ENCODE measurements at places on chromosomes 1 and 21.

GRCh38 chr21:41196993-41197392 is 29.0 kb downstream of the BACE2 start:
- DNase-seq: no peak

DNA sequence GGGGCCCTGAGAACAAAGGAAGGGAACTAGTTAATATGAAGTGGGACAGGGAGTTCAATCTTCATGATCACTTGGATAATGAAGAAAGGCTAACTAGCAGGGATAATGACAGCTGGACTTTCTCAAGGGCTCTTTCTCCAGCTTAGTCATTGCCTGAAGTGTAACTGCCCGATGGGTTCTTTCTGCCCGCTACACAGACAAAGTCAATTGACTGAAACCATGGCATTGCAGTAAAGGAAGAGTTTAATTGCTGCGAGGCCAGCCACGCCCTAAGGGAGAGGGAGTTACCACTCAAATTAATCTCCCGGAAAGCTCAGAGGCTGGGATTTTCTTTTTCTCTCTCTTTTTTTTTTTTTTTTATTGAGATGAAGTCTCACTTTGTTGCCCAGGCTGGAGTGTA is 16.6 kb upstream of the SLC2A5 start:
- DNase-seq: no peak

DNA sequence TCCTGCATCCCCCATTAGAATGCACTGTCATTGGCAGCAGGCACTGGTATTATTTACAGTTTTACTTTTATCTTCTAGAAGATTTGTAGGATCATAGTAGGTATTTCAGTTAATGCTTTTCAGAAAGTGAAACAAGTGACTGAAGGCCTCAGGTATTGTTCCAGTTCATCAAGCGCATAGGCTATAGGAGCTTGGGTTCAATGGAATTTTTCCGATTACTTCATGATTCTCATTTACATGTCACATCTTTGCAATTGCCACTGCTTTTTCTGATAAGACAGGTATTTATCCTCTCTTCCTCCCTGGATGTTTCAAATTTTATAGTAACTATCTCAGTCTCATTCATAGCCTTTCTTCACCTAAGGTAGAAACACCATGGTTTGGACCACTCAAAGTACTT is 161.3 kb downstream of the NTPCR start:
- DNase-seq: no peak

GRCh38 chr1:46687921-46688509 is 16.4 kb downstream of the TEX38 start:
- DNase-seq: no peak

GRCh38 chr1:219155135-219155534 is 18.5 kb upstream of the LYPLAL1 start:
- no peak for DNase-seq

DNA sequence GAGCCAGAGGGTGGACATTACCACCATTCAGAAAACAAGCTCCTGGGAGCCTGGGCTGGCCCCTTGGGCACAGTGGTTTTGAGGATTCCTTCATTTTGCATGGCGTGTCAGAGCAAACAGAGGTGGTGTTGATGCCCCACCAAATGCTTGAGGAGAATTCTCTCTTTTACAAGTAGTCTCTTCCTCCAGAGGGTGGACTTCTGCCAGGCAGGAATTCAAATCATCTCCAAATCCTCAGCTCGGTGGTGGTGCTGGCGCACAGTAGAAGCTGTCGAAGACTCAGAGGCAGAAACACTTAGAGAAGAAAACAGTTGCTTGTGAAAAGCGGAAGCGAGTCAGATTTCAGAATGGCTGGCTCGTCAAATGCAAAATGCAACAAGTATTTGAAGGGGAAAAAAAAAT is 3.4 kb upstream of the CHI3L1 start:
- no peak for DNase-seq

- DNase-seq: no peak
Observed at GRCh38 chr1:195973311-195973904, 634.8 kb downstream of the KCNT2 start.

- no peak for DNase-seq
Observed at GRCh38 chr1:228691926-228692325, 43.4 kb upstream of the RHOU start.

GRCh38 chr1:20184997-20185833 is 681 bp upstream of the UBXN10 start:
- DNase-seq: peak; percentile 32

DNA sequence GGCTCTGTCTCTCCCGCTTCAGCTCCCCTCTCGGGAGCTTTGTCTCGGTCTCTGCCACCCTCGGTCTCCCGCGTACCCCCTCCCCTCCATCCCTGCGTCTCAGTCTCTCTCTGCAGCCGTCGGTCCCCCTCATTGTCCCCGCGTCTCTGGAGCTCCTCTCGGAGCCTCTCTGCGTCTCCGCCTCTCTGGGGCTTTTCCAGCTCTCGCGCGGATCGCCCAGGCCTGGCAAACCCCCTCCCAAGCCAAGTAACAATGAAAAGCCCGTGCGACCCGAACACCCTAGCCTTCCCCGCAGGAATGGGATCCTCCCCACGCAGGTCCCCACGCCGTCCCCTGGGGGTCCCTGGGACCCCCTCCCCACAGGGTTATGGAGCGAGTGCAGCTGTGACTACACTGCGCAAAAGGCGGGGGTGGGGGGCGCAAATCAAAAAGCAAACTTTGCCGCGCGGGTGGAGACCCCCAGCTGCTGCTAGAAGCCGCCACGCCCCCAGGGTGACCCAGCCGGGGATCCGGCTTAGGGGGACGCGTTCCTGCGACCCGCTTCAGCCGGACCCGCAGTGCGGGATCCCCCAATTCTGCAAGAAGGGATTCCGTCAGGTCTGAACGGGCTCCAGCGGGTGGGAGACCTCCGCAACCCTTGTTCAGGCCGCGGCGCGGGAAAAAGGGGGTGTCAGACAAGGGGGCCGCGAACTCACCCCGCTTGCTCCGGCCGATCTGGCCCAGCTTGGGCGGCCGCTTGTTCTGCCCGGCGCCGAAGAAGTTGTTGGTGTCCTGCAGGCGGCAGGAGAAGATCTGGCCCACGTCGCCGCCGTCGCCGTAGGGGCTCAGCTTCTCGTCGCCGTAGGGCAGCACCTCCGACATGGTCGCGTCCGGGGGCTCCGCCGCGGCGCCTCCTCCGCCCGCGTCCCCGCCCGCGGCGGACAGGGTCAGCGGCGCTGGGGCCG is 1.2 kb downstream of the CAMK2N1 start:
- no peak for DNase-seq

DNA sequence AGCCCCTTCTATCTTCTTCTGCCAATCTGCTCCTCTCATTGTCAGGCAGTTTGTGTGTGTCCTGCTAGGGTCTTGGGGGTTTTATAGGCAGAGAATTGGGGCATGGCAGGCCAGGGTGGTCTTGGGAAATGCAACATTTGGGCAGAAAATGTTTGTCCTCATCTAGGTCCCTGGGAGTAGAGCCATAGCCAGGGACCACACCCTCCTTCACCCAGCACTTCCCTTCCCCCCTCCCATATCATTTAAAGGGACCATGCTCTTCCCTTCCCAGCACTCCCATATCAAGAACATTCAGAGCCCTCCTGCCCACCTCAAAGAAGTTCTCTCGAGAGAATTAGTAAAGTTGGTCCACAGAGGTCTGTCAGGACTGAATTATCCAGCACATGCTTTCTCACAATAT is 41.7 kb downstream of the ZNF697 start:
- DNase-seq: no peak

DNA sequence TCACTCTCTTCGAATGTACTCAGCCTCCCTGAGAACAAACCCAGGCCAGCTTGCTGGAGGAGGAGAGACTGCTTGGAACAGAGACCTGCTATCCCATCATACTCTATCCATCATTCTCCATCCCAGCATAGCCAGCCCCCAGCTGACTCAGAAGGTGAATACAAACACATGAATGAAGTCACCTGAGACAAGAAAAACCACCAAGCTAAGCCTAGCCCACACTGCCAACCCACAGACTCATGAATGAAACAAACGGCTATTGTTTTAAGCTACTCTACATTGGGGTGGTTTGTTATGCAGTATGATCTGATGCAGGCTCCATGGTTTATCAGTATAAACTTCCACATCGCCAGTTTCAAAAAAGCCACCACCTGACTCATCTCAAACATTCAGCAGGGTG is 395.6 kb downstream of the SETD4 start:
- DNase-seq: no peak

GRCh38 chr1:32782086-32782485 is 35.1 kb downstream of the YARS1 start:
- no peak for DNase-seq

DNA sequence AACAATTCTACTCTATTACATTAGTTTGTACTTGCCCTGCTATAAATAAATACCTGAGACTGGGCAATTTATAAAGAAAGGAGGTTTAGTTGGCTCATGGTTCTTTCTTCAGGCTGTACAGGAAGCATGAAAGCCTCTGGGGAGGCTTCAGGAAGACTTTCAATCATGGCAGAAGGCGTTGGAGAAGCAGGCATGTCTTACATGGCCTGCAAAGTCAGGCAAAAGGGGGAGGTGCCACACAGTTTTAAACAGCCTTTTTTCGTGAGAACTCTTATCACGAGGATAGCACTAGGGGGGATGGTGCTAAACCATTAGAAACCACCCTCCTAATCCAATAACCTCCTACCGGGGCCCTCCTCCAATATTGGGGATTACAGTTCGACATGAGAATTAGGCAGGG is 102.9 kb downstream of the DYRK1A start:
- no peak for DNase-seq

GRCh38 chr21:25188677-25189079 is 418.6 kb downstream of the MRPL39 start:
- DNase-seq: no peak

DNA sequence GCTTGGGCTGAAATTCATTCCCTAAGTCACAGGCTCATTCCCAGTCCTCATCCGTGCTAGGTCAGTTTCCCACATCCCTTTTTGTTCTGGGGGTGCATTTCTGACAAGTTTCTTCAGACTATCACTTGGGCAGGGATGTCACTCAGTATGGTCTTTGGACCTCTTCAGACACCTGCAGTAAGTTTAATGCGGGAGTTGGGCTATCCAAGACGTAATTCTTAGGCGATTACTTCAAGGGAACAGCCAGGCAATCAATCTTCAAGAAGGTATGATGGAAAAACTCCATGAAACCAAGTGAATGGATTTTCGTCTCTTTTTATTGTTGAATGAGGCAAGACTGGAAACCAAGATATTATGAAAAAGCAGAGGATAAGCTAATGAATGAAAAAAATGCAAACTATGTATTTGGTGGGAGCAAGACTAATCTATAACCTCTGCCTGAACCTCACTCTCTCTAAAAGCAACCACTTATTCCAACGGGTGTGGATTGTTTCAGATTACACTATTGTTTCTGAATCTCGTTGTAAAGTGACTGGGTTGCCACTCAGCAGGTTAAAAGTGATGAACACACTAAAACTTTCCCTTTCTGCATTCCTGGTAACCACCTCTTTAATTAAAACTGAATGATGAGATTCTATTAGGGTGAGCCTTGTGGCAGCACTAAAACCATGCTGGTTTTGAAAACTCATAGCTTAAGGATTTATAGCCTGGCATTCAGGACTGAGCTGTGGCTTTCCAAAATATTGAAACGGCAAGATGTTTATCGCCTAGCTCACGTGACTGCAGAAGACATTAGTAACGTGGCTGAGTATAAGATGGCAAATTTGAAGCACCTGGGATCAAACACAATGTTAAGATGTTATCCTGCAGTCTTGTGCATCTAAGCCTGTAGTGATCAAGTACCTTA is 1.1 kb downstream of the RASAL2 start:
- DNase-seq: no peak

- DNase-seq: no peak
Observed at GRCh38 chr1:229859026-229859425, 208.0 kb upstream of the GALNT2 start.

GRCh38 chr1:170932236-170932635 is 3.1 kb upstream of the MROH9 start:
- no peak for DNase-seq

GRCh38 chr1:38527373-38527966 is 332.1 kb downstream of the RRAGC start:
- peak; percentile 48 for DNase-seq

DNA sequence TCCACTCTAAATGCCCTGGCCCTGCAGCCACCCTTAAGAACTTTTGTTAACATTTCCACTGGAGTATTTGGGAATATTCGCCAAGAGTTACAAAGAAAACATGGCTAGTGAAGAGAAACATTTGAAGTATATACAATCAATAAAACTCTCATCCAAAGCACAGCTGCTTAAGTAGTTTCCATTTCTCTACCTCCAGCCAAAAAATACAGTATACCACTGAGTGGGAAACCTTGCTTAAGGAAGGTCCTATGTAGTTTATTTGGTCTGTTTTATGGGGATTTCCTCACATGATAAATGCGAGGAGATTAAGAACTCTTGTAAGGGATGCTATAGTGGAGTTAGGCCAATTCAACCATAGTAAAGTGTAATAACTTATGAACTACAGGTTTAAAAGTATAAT is 382.5 kb downstream of the NEGR1 start:
- DNase-seq: no peak

- no peak for DNase-seq
Observed at GRCh38 chr1:219066631-219067349, 106.9 kb upstream of the LYPLAL1 start.

DNA sequence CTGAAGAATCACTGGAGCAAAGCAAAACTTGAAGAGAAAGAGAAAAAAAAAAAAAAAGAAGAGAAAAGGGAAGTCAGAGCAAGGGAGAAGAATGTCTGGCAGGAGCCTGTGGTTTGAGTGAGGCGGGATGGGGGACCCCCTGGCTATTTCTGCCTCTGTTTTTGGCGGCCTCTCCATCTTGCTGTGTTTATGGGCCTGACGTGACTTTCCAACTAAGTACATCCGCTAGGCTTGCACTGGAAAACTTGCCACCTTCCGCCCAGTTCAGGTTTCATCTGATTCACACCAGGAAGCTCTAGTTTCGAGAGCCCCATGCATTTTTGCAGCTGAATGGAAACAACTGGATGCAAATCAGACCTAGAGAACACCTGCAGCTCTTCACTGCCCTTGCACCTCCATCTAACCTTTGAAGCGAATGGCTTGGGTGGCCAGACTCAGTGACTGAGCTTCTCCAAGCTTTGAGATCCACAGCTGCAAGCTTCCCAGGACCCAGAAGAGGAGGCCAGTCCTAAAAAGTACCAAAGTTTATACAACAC is 28.0 kb downstream of the TBX15 start:
- DNase-seq: no peak

- peak; percentile 33 for DNase-seq
Observed at GRCh38 chr1:44775930-44776729, 790 bp downstream of the RPS8 start.

DNA sequence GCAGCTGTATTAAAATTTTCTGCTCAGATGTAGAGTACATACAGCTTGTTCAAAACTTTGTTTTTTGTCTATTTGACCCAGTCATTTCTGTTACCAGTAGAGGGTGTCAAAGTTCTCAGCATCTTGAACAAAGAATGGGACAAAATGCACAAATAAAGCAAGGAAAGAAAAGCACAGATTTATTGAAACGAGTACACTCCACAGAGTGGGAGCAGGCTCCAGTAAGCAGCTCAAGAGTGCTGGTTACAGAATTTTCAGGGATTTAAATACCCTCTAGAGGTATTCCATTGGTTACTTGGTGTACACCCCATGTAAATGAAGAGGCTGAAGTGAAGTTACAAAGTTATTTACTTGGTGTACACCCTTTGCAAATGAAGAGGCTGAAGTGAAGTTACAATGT is 8.9 kb upstream of the PRMT6 start:
- no peak for DNase-seq

All from stimulated activated CD8-positive, alpha-beta memory T cell treated with anti-CD3 and anti-CD28 coated beads, Interleukin-4, amount 100 ng/mL, for 24 hours (primary cell).